ENCODE measurements at places on chromosomes 4 and X. TPM values are rescaled to one million over a fixed set of nuclear protein-coding genes. Genes with fewer than 3 reads are reported as not detected.

GRCh38 chr4:186500721-186501304 is 54.6 kb downstream of the MTNR1A start:
- DNase-seq: no peak

- DNase-seq: no peak
Measured at GRCh38 chr4:183985786-183986185, 80.7 kb downstream of the STOX2 start.

DNA sequence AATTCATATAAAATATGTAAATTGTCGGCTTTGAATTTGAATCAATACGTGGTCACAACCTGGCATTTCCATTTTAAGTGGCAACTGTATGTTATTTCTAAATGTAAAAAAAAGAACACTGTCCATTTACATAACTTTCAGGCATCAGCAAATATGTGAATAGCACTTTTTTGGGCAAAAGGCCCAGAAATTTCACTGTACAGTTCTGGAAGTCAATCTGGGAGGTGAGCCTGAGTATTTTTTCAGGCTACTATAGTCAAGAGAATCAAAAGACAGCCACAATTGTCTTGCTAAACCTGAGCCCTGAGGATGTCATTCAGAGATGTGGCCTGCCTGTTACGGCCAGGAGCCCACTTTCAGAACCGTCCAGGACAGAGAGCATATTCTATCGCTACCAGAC is 543.9 kb upstream of the MAGEB2 start:
- no peak for DNase-seq

GRCh38 chrX:153642051-153642654 is 4.8 kb upstream of the DUSP9 start:
- DNase-seq: no peak

Gene ARHGAP24
- total RNA-seq: 38.3 TPM

Gene ARR3
- not detected for total RNA-seq

Measured in left cardiac atrium (tissue), 4 donors.